ENCODE measurements at places on chromosomes 1 and 21.

GRCh38 chr1:228803421-228803820, 68.1 kb downstream of the RHOU start:
- DNase-seq, result no peak

GRCh38 chr1:26012864-26013263, 8.7 kb upstream of the EXTL1 start:
- no peak for DNase-seq

- no peak for DNase-seq
Measured at GRCh38 chr1:6967431-6968111, 182.3 kb downstream of the CAMTA1 start.

DNA sequence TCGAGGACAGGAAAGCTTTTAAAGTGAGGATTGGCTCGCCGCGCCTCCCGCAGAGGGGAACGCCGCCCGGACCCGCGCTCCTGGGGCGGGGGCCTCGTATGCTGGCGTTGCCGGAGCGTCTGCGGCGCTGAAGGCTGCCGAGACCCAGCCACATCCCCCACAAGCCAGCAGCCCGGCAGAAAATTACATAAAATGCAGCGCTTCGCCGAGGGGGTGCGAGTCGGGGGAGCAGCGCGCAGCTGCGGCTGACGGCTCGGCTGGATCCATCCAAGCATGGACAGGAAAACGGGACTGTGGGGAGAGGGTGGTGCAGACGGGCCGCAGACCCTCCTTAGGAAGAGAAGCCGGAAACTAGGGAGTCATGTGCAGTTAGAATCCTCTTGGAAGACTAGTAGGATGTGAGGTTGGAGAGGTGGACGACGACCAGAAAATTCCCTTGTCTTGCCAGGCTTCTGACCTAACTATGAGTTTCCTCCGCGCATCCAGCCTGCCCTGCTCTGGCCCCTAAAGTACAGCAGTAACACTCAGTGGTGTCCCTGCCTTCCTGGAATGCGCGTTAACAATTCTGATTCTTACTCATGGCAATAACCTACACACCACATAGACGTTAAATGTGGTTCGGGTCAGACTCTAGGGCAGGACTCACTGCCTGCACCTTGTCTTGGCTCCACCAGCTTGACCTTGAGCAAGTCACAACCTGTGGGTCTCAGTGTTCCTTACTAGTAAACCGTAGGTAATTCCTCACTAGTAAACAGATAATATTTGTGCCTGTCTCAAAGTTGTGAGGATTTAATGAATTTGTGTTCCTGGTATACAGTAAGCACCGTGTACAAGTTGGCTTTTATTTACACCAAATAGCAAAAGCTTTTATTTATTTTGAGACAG, 953 bp upstream of the BRWD1 start:
- peak; percentile 75 for DNase-seq

- peak; percentile 66 for DNase-seq
Measured at GRCh38 chr1:88773540-88774150, 89.6 kb downstream of the PKN2 start.

GRCh38 chr1:237237721-237238120, 195.7 kb downstream of the RYR2 start:
- DNase-seq, result no peak

DNA sequence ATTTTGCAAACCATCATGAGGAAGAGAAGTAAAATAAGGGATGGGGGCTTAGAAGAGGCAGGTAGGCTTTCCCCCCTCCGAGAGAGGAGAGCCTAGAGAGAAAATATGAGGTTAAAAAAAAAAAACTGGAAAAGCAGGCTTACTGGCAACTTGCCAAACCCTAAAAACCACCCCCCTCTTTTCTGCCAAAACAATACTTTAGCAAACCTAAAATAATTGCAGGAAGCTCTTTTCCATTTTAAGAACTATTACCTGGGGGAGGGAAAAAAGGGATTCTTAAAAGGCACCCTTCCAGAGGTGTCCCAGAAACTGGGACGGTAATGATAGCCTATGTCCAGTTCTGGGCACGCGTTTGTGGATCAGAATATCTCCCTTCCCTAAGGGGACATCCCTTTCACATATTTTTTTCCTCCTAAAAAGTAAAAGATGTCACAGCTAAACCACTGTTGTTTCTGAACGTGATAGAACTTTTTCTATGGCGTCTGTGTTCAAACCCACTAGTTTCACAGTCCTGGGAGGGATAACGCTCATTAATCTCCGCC, 1.1 kb upstream of the NFIA start:
- DNase-seq, result no peak

- DNase-seq, result no peak
Measured at GRCh38 chr1:61271412-61271789, 189.0 kb downstream of the NFIA start.

DNA sequence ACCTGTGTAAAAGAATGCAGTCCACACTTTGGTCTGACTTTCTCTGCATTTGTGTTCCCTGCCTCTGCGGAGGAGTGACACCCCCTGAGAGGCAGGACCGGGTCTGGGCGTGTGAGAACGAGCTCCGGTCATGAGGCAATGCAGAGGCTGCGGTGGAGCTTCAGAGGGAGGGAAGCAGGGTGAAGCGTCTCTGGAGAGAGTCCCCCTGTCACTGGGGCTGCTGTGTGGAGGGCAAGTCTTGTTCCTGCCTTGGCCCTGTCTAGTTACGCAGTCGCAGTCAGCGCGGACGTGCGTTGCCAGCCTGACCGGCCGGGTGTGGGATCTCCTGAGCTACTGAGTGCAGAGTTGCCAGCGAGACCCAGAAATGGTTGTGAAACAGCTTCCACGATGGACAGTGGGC, 48.5 kb downstream of the BACE2 start:
- DNase-seq, result no peak

GRCh38 chr1:216841165-216841564, 117.9 kb upstream of the ESRRG start:
- DNase-seq, result no peak

- DNase-seq, result peak; percentile 91
Measured at GRCh38 chr1:162908780-162909179, 47.8 kb upstream of the CCDC190 start.

GRCh38 chr1:152673016-152673415, 2.1 kb upstream of the LCE2C start:
- DNase-seq, result no peak

GRCh38 chr1:63630666-63631065, 37.5 kb downstream of the PGM1 start:
- no peak for DNase-seq

GRCh38 chr1:219792337-219793021, 135.9 kb downstream of the SLC30A10 start:
- peak; percentile 87 for DNase-seq

Data from astrocyte of the spinal cord (primary cell).